CD4-positive, alpha-beta memory T cell (primary cell): ENCODE measurements at places on chromosomes 3 and 15.

GRCh38 chr3:133237380-133237779 is 162.5 kb upstream of the BFSP2 start:
- no peak for DNase-seq

- DNase-seq, result no peak
Observed at GRCh38 chr3:16490062-16490619, 23.4 kb downstream of the RFTN1 start.

- DNase-seq, result no peak
Observed at GRCh38 chr3:133761605-133762484, 15.7 kb downstream of the TF start.

GRCh38 chr3:48156163-48156562 is 32.1 kb downstream of the CDC25A start:
- no peak for DNase-seq

DNA sequence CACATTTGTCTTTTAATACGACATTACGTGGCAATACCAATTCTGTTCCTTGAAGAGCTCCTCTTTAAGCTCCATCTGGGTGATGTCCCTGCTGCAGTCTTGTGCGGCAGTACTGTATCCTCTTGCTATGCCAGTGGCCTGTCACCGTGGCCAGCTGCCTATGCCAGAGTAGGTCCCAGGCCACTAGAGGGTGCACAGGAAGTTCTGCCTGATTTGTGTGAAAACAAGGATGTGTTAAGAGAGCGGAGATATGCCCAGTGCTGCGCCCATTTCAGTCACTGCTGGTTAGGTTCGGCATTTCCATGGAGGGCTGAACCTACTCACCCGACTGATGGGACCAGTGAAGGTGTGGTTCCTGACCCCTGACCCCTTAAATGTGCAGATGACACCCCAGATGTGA is 25.2 kb downstream of the NIPA1 start:
- DNase-seq, result no peak

- DNase-seq, result no peak
Observed at GRCh38 chr15:60381148-60381788, 16.5 kb downstream of the ANXA2 start.

DNA sequence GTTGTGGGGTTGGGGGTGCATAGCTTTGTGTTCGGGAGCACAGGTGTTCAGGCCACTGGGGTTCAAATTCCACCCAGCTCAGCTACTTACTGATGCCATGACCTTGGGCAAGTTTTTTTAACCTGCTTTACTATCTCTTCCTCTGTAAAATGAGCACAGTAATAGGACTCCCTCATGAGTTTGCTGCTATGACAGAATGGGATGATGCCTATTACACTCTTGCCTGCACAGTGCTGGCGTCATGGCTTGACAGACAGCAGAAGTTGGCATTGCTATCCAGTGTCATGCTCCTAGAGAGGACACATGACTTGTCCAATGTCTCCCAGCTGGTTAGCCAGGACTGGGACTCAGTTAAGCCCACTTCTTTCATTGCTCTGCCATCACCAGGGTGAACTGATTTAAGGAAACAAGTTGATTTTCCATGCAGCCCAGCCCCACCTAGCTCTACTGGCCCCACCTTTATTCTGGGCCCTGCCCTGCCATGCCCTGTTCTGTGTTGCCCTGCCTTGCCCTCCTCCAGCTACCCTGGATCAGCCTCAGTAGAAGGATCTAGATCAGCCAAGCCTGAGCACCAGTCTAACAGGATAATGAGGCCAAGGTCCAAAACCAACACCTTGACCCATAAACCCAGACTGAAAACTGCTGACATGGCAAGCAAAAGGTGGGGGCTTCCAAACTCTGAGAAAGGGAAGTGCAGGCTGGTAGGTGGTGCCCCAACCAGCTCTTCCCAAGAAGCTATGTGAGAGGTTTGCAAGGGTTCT is 155.8 kb upstream of the ATP11B start:
- no peak for DNase-seq

- no peak for DNase-seq
Observed at GRCh38 chr3:183824761-183825455, 469 bp downstream of the MAP6D1 start.

- no peak for DNase-seq
Observed at GRCh38 chr3:100457811-100458210, 34.6 kb upstream of the TMEM45A start.
